ENCODE measurements at places on chromosomes 6 and 20.
A peak's percentile ranks its signal among the peaks of the same experiment; 100 is the strongest.

DNA sequence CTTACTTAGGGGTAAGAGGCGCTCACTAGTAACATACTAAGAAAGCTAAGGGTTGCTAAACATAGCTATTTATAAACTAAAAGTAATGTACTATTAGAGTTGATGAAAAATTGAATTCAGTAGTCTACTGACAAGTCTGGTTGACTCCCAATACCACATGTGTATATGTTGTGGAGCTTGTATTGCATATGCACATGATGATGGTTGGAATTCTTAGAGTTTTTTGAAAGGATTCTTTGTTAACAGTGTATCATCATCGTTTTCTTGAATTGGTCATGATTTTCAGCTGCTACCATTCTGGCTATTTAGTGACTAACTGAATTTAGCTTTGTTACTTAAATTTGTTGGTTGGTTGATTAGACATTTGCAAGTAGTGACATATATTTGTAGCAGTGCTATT is 27.2 kb downstream of the ABRACL start:
- no peak for DNase-seq

DNA sequence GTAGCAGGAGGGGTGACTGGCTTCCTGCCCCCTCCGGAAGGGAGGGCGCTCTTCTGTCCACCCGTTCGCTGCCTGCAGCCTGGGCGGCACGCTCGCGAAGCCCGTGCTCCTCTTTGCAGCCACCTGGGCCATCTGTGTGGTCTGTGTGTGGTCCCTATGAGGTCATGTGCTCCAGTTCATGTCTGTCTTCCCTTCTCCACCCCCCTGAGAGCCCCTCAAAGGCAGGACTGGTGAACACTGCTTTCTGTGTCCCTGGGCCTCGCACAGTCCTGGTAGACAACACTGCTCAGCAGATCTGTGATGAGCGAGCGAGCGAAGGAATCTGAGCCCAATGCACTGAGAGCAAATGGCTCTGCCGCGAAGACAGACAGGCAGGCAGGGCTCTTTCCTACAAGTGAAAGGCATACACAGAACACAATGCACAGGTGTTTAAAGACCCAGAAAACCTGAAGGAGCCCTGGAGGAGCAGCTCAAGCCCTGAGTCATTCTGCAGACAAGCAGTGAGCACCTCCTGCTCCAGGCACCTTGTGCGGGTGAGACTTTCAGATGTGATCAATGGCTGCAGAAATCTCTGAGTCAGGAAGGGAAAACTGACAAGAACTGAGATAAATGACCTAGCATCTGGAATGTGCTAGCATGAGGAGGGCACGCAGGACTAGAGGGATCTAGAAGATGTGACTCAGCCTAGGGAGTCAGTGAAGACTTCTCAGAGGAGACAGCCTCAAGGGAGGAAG is 27.1 kb downstream of the PPP1R3G start:
- DNase-seq: no peak

DNA sequence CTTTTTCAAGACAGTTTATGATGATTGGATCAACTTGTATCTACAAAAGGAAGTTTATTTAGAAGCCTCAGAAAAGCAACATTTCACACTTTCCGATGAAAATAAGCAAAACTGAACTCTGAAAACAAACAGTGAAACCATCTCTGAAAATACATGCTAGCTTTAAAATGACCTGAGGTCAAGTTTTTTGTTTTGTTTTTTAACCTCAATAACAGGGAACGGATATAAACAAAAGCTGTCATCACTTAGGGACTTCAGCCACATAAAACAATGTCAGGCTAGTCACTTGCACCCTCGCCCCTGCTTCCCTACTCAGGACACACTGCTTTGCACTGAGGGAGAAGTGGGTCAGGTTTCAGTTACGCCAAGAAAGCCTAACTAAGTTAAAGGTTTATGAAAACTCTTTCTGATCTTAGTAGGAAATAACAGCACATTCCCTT is 11.6 kb downstream of the BACH2 start:
- DNase-seq: no peak

DNA sequence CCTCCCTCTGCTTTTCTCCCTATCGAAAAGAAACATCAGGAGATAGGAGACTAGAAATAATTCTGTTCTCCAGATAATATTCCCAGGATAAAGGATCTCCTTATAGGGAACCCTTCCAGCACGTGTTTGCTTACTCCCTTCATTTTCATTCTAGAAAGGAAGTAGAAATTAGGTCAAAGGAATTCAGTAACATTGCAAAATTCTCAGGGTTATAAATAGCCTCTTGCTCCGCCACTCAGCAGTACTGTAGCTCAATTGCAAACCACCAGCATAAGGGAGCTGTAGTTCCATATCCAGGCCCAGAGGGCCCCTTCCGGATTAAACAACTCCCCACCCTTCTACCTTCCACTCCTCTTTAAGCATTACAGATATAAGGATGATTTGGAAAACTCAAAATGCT is 6.2 kb downstream of the ELMO2 start:
- DNase-seq: peak; percentile 5

DNA sequence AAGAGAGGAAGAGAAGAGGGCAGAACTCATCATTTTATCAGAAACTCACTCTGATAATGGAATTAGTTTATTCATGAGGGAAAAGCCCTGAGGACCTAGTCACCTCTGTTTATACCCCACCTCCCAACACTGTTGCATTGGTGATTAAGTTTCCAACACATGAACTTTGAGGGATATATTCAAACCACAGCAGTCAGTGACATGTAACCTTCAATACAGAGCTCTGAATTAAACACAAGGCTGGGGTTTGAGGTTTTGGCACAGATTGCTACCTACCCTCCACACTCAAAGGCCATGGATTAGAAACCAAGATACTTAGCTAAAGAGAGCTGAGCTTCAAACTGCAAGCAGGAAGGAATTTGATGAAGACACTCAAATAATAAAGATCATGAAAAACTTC is 48.5 kb upstream of the MOCS1 start:
- DNase-seq: no peak

All from endodermal cell (in vitro differentiated cells).